Activated CD4-positive, CD25-positive, alpha-beta regulatory T cell treated with anti-CD3 and anti-CD28 coated beads, Interleukin-2, amount 50 U/mL, for 24 hours (primary cell): ENCODE measurements at places on chromosomes 16 and 17.

DNA sequence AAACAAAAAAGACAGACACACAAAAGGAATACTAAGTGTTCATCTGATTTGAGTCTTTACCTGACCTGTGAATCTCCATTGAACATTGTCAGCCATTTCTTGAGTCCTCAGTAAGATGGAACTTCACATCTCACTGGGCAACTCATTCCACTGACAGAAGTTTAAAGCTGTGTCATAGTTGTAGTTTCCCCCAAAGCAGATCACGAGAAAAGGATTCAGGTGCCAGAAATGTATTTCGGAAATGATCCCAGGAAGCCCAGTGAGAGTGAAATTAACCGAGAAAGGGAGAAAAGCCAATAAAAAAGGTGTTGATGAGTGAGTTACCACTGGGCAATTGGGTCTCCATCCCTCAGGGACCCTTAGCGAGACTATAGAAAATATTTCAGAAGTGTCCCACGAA is 6.5 kb downstream of the CHD9 start:
- no peak for ATAC-seq

GRCh38 chr17:19753051-19753509 is 5.0 kb upstream of the ALDH3A1 start:
- ATAC-seq: no peak

GRCh38 chr17:72930031-72930430 is 162.5 kb downstream of the SLC39A11 start:
- ATAC-seq: no peak

- ATAC-seq: no peak
Observed at GRCh38 chr16:20760346-20760745, 3.5 kb upstream of the ACSM3 start.
